Gastroesophageal sphincter (tissue), 4 donors: ENCODE measurements at places on chromosomes 1 and 21.

DNA sequence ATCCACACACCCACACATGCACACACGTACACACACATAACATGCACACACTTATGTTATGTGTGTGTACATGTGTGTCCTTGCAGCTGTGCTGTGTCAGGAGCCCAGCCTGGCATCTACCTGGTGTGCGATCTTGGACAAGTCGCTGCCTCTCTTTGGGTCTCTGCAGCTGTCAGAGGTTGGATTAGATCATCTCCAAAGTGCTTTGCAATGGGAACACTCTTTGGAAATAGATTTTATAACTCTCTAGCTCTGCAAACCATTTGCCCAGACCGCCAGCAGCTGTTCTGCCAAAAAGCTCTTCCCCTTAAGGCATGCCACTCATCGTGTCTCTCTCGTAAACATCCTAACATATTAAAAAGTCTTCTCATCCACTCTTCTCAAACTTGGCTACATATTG lies 4.7 kb downstream of the PKP1 start:
- no peaks in the 10 kb centered on the region for H3K4me1 ChIP-seq
- no peaks in the 10 kb centered on the region for H3K36me3 ChIP-seq
- H3K27me3 ChIP-seq: peaks cover 49% of the 10 kb centered on the region
- H3K4me3 ChIP-seq: no peak overlapping the region
- no peak overlapping the region for H3K27ac ChIP-seq

- peaks cover 66% of the 10 kb centered on the region for H3K27me3 ChIP-seq
- H3K27ac ChIP-seq: no peak overlapping the region
- H3K4me1 ChIP-seq: no peaks in the 10 kb centered on the region
- no peak for ATAC-seq
- no peak overlapping the region for H3K4me3 ChIP-seq
Observed at GRCh38 chr1:214184992-214185391, 96.0 kb upstream of the SMYD2 start.

GRCh38 chr1:206850401-206850800 lies 15.0 kb upstream of the IL20 start:
- no peaks in the 10 kb centered on the region for H3K36me3 ChIP-seq
- no peaks in the 10 kb centered on the region for H3K4me1 ChIP-seq
- H3K4me3 ChIP-seq: no peak overlapping the region
- H3K27me3 ChIP-seq: peaks cover 14% of the 10 kb centered on the region

DNA sequence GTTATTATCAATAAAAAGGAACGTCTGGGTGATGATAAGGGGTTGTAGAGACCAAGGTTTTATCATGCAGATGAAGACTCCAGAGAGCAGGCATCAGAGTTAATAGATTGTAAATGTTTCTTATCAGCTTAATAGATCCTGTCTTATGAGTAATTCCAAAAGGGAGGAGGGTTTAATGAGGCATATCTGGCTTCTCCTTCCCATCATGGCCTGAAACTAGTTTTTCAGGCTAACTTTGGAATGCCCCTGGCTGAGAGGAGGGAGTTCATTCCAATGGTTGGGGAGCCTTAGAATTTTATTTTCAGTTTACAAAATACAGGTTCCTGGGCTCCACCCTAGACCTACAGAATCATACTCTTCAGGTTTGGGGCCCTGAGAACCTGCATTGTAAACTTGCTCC lies 13.5 kb downstream of the PLA2G2D start:
- ATAC-seq: no peak
- no peak overlapping the region for H3K4me3 ChIP-seq
- no peaks in the 10 kb centered on the region for H3K27me3 ChIP-seq

- H3K4me1 ChIP-seq: peaks cover 19% of the 10 kb centered on the region
- no peak for ATAC-seq
- H3K4me3 ChIP-seq: no peak overlapping the region
- H3K27ac ChIP-seq: no peak overlapping the region
- no peaks in the 10 kb centered on the region for H3K27me3 ChIP-seq
Observed at GRCh38 chr1:186976700-186977099, 148.0 kb downstream of the PLA2G4A start.

GRCh38 chr1:27418326-27419185 lies 26.1 kb downstream of the GPR3 start:
- peaks cover under 1% of the 10 kb centered on the region for H3K36me3 ChIP-seq
- H3K4me1 ChIP-seq: peaks cover 37% of the 10 kb centered on the region
- ATAC-seq: peak; percentile 96

DNA sequence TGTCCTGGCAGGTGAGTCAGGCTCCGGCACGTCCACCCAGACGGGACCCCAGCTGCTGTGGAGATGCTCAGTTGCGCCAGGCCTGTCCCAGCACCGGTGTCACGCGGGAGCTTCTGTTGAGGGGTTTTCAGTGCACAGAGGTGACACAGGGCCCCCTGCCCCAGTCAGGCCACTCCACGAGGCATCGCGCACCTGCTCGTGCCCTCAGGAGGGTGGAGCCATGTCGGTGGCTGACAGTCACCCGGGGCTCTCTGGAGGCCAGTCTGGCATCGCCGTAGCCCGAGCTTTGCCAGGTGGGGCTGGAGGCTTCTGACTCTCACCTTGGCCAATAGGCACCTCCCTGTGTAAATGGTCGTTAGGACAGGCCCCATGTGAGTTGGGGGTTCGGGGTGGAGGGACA lies 11.1 kb downstream of the TMEM240 start:
- no peak overlapping the region for H3K27ac ChIP-seq
- no peaks in the 10 kb centered on the region for H3K36me3 ChIP-seq
- H3K4me3 ChIP-seq: no peak overlapping the region

- H3K27me3 ChIP-seq: peaks cover 29% of the 10 kb centered on the region
- H3K36me3 ChIP-seq: no peaks in the 10 kb centered on the region
- no peak overlapping the region for H3K27ac ChIP-seq
- no peaks in the 10 kb centered on the region for H3K4me1 ChIP-seq
Observed at GRCh38 chr1:37404711-37405110, 69.7 kb upstream of the ZC3H12A start.

GRCh38 chr1:118773656-118774055 lies 214.5 kb downstream of the TBX15 start:
- H3K27ac ChIP-seq: no peak overlapping the region
- no peaks in the 10 kb centered on the region for H3K36me3 ChIP-seq
- H3K4me3 ChIP-seq: no peak overlapping the region
- ATAC-seq: no peak
- no peaks in the 10 kb centered on the region for H3K27me3 ChIP-seq
